Activated CD8-positive, alpha-beta memory T cell treated with anti-CD3 and anti-CD28 coated beads, Interleukin-2, amount 10 ng/mL, durations not matched to agents 7 days and 5 days (primary cell): ENCODE measurements at places on chromosomes 2 and 18.

DNA sequence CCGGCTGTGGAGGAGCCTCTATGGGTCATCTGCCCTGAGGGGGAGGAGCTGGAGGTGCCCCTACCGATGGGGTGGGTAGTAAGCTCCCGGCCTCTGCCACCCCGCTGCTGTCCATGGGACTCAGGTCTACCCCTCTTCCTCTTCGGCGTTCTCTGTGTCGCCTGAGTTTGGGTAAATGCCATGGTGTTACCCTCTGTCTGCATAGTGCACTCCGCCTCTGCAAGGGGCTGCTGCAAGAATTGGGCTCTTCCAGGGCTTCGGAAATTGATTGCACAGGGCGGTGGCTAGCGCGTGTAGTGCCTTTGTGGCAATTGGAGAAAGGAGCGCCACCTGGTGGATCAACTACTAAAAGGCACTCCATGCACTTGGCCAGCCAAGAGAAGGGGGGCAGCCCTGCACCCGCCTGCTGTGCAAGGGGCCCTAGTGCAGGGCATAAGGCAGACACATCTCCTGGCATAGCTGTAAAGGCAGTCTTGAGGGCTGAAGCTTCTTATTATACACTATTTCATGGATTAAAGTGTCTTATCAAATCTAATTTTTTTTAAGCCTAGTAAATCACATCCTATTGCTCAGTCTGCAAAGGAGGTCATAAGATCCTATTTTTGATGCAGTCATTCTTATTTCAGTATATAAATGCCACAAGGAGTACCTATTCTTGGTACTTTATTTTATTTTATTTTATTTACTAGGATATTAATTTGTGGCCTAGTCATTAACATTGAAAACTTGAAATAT lies 308.9 kb downstream of the PDE11A start:
- no peak overlapping the region for H3K4me3 ChIP-seq
- no peak overlapping the region for H3K27ac ChIP-seq
- DNase-seq: peak; percentile 86
- no peaks in the 10 kb centered on the region for H3K36me3 ChIP-seq
- H3K4me1 ChIP-seq: peaks cover 3% of the 10 kb centered on the region

DNA sequence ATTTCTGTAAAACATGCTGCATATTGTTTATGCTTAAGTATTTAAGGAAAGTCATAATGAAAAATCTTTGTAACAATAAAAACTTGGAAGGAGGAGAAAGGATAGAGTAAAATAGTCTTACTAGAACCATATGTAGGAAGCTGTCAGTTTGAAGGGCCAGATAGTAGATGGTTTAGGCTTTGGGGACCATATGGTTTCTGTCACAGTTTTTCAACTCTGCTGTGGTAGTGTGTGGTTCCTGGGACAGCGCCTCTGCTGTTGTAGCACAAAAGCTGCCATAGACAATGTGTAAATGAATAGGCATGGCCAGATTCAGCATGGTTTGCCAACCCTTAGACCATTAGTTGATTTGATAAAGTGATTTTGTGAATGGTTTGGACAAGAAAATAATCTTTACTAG lies 75.5 kb downstream of the SLC39A10 start:
- H3K27me3 ChIP-seq: no peaks in the 10 kb centered on the region
- H3K36me3 ChIP-seq: peaks cover 48% of the 10 kb centered on the region
- H3K4me3 ChIP-seq: no peak overlapping the region

DNA sequence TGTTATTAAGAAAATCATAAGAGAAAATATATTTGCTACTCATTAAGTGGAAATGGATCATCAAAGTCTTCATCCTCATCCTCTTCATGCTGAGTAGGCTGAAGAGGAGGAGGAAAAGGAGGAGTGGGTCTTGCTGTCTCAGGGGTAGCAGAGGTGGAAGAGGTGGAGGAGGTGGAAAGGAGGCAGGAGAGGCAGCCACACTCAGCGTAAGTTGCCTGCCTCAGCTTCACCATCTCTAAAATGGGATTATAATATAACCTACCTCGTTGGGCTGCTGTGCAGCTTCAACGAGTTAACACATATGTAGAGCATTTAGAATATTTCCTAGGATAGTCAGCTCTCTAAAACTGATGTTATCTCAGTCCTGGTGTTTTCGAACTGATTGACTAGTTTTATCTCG lies 4.3 kb upstream of the MYO1B start:
- H3K4me3 ChIP-seq: no peak overlapping the region
- H3K27me3 ChIP-seq: peaks cover 22% of the 10 kb centered on the region
- H3K27ac ChIP-seq: no peak overlapping the region
- H3K4me1 ChIP-seq: peaks cover 5% of the 10 kb centered on the region
- H3K36me3 ChIP-seq: no peaks in the 10 kb centered on the region

- peaks cover 4% of the 10 kb centered on the region for H3K36me3 ChIP-seq
- H3K4me1 ChIP-seq: peaks cover 5% of the 10 kb centered on the region
- no peak overlapping the region for H3K4me3 ChIP-seq
- DNase-seq: no peak
- H3K27me3 ChIP-seq: peaks cover 6% of the 10 kb centered on the region
These were observed 70.2 kb upstream of the RALBP1 start for GRCh38 chr18:9405130-9405529.

DNA sequence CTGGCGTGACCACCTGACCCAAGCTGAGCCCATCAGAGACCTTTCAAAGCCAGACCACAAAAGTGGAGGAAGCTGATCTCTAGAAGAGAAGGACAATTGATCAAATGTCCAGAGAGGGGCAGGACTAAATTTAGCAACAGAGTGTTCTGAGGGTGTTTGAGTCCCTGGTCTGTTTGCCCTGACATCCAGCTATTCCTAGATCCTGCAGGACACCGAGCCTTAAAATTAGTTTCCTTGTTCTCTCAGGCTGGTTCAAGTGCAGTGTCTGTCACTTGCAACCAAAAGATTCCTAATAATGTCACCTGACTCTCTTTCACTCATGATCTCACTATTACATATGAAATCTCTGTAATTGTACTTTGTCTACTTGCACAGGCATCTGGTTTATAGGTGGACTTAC lies 33.0 kb upstream of the NPAS2 start:
- no peak overlapping the region for H3K4me3 ChIP-seq
- no peaks in the 10 kb centered on the region for H3K4me1 ChIP-seq
- H3K27ac ChIP-seq: no peak overlapping the region

DNA sequence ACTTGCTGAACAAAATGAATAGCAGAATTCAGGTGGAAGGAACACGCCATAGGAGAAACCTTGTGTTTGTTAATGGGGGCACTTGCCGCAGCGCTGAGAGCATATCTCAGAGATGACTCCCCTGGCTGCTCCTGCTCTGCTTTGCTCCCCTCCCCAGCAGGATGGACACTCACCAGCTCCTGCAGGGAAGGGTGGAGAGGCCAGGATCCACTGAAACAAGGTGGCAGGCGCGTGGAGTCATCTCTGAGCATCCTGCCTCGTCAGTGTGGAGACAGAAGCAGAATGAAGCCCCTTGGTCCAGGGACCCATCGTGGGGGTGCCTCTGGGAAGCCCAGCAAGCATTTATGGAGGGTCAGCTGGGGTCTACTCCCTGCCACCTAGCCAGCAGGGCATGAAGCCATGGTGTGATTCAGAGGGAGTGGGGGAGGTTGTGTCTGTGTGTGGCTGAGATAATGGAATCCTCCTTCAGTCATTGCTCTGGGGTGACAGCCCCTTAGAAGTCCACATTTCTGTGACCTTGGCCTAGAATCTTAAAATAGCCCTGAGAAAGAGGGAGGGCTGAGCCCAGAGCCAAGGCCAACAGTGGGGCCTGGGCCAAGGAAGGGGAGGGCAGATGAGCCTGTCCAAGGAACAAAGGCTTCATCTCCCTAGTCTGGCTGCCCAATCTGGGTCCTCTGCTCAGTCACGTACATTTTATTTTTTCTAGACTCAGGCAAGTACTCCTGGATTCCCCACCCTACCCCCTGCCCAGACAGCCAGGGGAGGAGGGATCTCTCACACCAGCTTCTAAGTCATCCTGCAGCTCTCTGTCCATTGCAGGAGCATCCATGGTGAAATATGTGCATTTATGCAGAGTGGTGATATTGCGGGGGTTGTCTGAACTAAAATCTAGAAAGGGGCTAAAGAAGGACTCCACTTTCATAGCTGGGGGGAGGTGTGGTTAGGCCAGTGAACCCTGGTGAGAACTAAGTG lies 215.4 kb downstream of the ZBTB7C start:
- no peak overlapping the region for H3K4me3 ChIP-seq
- peaks cover 2% of the 10 kb centered on the region for H3K4me1 ChIP-seq
- no peak for DNase-seq
- H3K27ac ChIP-seq: no peak overlapping the region

DNA sequence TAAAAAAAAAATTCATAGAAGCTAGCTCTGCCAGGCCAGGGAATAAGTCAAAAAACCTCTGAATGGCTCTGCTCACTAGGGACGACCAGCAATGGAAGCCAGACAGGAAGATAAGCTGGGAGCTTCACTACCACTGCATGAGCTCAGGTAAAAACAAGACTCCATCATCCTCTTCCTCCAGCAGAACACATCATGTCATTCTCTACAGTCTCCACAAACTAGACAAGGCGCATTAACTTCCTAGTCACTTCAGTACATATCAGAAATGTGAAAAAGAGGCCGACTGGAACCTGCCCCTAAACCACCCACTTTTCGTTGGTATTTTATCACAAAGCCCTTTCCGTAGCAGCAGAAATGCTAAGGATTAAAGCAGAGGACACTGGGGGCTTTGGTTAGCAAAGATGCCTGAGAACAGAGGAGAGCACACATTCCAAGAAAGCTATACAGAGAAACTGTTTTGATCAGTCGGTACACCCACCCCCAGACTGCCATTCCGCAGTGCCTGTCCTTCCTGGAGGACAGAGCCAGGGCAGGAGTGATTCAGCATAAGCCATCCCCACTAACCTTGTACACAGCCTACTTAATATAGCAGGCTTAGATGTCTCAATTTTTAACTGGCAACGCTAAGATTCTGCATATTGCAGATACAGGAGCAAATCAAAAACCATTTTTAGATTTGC lies 53.4 kb downstream of the AAK1 start:
- no peaks in the 10 kb centered on the region for H3K27me3 ChIP-seq
- no peak for DNase-seq
- no peak overlapping the region for H3K27ac ChIP-seq
- peaks cover 6% of the 10 kb centered on the region for H3K36me3 ChIP-seq

DNA sequence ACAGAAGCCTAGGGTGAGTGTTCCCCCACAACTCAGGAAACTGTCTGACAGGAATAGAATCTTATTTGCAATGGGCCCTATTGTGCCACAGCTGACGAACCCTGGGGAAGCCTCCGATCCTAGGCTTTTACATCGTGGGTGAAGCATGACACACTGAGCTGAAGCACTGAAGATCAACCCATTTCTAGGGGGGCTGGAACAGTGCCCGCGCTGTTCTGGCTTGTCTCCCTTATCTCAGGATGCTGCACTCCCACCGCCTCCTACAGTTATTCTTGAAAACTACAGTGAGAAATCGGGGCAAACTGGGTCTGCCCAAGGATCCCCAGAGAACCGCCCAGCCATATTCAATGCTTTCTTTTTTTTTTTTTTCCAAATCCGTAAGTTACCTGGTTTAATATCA lies 41.1 kb downstream of the NETO1 start:
- no peak overlapping the region for H3K27ac ChIP-seq
- no peak for DNase-seq
- H3K4me1 ChIP-seq: no peaks in the 10 kb centered on the region
- no peaks in the 10 kb centered on the region for H3K27me3 ChIP-seq
- H3K4me3 ChIP-seq: no peak overlapping the region

GRCh38 chr18:79317703-79318102 lies 78.0 kb upstream of the NFATC1 start:
- no peak for DNase-seq
- no peaks in the 10 kb centered on the region for H3K27me3 ChIP-seq
- H3K4me3 ChIP-seq: no peak overlapping the region
- peaks cover 29% of the 10 kb centered on the region for H3K36me3 ChIP-seq

DNA sequence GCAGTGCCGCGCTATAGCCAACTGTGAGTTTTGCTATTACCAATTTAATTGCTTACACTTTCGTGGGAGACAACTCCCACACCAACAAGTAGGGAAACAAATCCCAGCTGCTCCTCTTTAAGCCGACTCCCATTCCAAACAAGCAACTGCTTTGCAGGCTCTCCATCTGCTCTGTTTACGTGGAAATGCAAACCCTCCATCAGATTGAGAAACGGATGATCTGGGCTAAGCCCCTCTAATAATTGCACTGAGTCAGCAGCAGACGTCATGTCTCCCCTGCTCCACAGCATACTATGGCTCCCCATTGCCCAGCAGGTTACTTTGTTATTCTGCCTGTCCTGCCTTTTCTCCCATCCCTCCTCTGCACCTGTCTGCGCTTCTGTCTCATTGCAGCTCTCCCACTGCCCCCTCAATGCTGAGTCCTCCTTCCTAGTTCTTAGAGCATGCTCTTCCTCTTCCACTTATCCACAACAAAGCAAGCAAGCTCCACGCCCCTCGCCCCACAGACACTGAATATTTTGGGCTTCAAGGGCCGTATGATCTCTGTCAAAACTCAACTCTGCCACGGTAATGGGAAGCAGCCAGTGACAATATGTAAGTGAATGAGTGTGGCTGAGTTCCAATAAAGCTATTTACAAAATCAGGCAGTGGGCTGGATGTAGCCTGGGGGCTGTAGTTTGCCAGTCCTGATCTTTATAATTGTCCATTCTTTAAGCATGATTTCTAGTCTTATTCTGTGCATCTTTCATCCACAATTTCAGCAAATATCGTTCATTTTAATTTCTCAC lies 39.5 kb upstream of the ARL4C start:
- H3K27me3 ChIP-seq: peaks cover 10% of the 10 kb centered on the region
- no peak for DNase-seq
- H3K4me1 ChIP-seq: peaks cover 7% of the 10 kb centered on the region
- no peak overlapping the region for H3K27ac ChIP-seq
- H3K4me3 ChIP-seq: no peak overlapping the region
- no peaks in the 10 kb centered on the region for H3K36me3 ChIP-seq

- H3K27ac ChIP-seq: no peak overlapping the region
- DNase-seq: no peak
- H3K36me3 ChIP-seq: no peaks in the 10 kb centered on the region
- H3K27me3 ChIP-seq: no peaks in the 10 kb centered on the region
- no peak overlapping the region for H3K4me3 ChIP-seq
These were observed 151.8 kb upstream of the SERPINE2 start for GRCh38 chr2:224190936-224191270.

- no peak for DNase-seq
- no peaks in the 10 kb centered on the region for H3K36me3 ChIP-seq
- H3K27ac ChIP-seq: no peak overlapping the region
- peaks cover 23% of the 10 kb centered on the region for H3K27me3 ChIP-seq
- peaks cover 6% of the 10 kb centered on the region for H3K4me1 ChIP-seq
These were observed 33.7 kb upstream of the ZNF516 start for GRCh38 chr18:76528477-76529432.

DNA sequence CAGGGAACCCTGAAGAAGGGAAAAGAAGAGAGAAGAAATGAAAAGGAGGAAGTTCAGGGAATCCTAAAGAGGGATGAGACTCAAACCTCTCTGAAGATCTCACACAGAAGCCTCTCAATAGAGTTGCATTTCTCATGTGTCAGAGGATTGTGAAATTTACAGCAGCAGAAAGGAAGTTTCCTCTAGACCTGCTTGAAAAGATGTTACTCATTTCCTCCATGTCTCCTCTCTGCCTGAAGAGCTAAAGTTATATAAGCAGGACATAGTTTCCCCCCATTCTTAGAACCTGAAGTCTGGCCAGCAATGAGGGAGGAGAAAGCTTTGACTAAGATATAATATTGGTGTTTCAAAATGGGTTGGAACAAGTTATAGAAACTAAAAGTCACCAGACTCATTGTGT lies 1155.6 kb downstream of the LRP1B start:
- no peak overlapping the region for H3K4me3 ChIP-seq
- no peak for DNase-seq
- no peaks in the 10 kb centered on the region for H3K27me3 ChIP-seq
- H3K27ac ChIP-seq: no peak overlapping the region
